Peyer's patch (tissue), 4 donors: ENCODE measurements at places on chromosomes 6 and 20. TPM values are rescaled to one million over a fixed set of nuclear protein-coding genes. Genes with fewer than 3 reads are reported as not detected.

GSTA1 gene
- total RNA-seq: 702 TPM

TOP1 gene
- 41.5 TPM for total RNA-seq

SLC35F1 gene
- 0.53 TPM for total RNA-seq

CNPY3 gene
- total RNA-seq: 27.8 TPM

NKX2-4 gene
- total RNA-seq: not detected

PLA2G7 gene
- total RNA-seq: 0.80 TPM

HLA-G gene
- total RNA-seq: not detected

FILIP1 gene
- 7.4 TPM for total RNA-seq

DNAAF9 gene
- 6.6 TPM for total RNA-seq

- no peak for DNase-seq
Observed at GRCh38 chr6:15956205-15957106, 172.4 kb upstream of the MYLIP start.

GRCh38 chr6:53111865-53112264 lies 36.8 kb downstream of the GCM1 start:
- DNase-seq: no peak

DNA sequence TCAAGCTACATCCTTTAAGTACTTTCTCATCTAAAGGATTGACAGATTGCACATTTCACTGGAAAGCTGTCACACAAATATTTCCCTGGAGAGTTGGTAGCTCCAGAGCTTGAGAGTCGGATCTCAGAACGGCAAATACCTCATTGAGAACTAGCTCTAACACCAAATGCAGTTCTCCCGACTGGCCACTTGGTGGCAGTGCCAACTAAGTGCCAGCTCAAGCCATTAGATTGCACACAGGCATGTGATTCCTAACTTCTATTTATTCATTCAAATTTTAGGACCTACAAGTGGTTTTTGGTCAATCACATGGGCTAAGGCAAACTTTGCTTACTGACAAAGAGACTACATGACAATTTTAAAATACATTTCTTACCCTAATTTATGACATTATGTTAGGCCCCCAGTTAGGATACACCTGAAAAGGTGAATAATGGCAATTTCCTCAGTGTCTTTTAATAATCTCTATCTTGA lies 7.9 kb upstream of the MCHR2 start:
- DNase-seq: no peak

DNA sequence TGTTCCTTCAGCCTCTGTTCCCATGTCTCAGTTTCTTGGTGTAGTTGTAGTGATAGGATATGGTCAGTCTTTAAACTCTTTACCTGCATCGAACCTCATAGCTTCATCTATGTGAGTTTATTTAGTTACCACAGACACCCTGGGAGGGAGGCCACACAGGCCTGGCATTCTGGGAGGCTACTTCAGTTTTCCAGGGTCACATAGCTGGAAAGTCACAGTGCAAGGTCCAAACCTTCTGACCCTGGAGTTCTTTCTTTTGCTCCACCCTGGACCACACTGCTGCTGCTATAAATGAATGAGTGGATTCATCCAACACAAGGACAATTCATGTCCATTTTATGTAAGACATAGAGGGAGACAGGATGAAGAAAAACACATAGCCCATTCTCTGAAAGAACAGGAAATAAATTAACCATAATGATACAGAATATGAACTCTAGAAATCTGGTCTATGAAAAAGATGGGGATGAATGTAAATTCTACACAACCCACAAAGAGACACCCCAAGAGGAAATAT lies 60.8 kb downstream of the LAMA4 start:
- no peak for DNase-seq

DNA sequence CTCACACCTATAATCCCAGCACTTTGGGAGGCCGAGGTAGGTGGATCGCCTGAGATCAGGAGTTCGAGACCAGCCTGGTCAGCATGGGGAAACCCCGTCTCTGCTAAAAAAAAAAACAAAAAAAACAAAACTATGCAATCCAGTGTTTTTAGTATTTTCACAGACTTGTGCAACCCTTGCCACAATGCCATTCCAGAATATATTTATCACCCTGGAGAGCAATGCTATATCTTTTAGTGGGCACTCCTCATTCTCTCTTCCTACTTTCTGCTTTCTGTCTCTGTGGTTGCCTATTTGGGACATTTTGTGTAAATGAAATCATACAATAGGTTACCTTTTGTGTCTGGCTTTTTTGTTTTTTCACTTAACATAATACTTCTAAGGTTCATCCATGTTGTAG lies 39.1 kb upstream of the MROH8 start:
- no peak for DNase-seq

- no peak for DNase-seq
Observed at GRCh38 chr6:3838992-3839867, 9.9 kb upstream of the FAM50B start.

DNA sequence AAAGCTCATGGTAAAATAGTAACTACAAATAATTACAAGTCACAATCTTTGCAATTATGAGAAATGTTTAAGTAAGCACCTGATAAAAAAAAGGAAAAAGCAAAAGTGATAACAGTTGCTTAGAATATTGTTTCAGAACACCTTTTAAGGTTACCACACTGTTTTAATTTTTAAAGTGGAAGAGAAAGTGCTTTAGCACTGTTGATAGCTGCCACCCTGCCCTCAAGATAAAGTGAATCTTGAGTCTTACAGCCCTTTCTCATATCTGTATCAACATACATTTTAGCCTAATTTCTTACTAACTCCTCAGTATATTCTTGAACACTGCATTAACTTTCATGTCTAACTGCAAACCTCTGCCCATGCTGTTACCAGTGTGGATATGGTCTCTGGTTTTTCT lies 127.3 kb upstream of the THEMIS start:
- no peak for DNase-seq

DNA sequence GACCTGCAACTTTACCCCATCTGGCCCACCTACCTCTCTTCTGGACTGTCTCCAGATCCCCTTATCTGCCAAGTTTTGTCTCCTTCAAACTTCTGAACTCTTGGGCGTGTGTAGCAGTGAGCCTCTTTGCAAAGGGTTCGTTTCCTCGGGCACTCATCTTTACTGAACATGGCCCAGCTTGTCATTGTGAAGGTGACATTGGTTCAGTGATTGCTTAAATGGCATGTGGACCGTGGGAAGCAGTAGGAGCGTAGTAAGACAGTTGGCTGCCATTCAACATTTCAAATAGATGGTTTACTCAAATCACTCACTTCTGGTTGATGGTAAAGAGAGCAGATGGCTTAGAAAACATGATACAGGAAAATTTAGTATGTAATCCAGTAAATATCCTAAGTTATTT lies 34.8 kb upstream of the KIF25 start:
- DNase-seq: no peak

DNA sequence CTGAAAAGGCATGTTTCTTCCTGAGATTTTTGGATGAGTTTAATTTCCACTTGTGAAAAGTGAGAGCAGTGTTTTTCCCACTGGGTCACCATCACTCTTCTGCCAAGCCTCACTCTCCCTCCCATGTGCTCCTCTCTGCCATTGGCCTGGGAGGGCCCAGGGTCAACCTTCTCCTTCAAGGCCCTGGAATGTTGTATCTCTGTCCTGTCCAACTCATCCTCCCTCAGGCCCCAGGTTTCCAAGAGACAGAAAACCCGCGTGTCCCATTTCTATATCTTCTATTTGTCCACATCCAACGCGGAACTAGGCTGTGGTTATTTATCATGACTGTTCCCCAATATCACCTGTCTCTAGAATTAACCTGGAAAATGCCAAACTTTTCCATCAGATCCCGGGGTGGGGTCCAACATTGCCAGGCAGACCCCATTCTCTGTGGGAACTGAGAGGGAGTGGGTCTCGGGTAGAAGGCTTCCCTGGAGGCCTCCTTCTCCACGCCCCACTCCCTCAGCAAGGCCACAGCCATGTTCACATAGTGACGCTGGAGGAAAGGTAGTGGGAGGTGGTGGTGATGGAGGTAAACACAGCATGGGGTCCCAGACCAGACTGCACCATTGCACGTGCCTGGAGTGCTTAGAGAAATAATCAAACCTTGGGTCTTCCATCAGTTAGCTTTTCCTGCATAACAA lies 173.5 kb downstream of the SCP2D1 start:
- DNase-seq: no peak

DNA sequence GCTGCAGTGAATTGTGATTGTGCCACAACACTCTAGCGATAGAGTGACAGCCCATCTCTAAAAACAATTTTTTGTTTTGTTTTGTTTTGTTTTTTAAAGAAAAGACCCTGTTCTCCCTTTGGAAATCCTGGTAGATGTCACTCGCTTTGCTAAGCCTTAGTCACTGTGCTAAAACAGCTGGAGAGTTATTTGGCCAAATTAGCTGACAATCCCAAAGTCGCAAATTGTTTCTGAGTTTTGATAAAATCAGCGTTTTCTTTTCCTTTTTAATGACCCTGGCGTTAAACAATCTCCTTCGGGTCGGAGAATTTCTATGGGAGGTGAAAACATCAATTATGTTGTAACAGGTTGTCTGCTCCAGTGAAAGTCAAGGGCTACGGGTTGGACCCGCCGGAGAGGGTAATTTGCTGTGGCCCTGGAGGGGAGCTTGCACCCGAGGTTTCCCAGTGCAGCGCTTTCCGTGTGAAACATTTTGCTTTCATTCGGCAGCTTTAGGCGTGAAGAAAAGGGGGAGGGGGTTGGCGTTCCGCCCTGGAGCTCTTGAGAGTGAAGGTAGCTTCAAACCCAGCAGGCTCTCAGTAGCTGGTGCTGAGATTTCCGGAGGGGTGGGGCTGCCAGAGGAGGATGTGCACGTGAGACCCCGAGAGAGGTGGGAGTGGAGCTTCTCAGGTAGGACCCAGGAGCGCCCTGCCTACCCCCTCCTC lies 296.6 kb downstream of the PHACTR1 start:
- DNase-seq: no peak

GRCh38 chr6:34424200-34425131 lies 1.4 kb downstream of the RPS10 start:
- DNase-seq: no peak

GRCh38 chr6:19753826-19754225 lies 83.3 kb upstream of the ID4 start:
- no peak for DNase-seq

DNA sequence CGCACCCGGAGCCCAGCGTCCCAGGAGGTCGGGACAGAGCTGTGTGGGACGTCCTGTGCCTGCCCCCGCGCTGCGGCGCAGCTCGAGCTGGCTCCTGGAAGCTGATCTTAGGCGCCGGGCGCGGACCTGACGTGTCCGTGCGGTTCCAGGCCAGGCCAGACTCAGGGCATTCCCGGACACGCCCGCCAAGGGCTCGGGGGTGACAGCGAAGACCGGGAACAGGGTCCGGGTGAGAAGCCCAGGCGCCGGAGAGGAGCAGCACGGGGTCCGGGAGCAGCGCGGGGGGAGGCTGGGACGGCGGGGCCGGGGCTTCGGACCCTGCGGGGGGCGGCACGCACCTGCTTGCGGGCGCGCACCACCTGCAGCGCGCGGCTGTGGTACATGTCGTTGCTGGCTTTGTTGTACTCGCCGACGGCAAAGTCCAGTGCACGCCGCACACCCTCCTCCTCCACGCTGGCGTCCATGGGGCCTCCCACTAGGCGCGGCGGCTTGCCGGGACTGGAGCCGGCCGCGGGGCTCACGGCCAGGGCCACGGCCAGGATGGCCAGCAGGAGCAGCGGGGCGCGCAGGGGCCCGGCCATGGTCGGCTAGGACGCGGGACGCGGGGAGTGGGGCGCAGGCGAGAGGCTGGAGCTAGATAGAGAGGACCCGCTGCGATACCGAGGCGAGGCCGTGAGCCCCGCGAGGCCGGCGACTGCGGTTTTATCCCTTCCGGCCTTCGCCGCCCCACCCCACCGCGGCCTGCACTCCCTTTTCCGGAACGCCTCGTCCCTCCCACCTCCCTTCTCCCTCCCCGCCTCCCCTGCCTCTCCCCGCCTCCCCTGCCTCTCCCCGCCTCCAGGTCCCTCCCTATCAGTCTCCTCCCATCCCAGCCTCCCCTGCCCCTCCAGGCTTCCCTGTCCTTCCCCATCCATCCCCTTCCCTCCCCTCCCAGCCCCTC lies at the start of gene CST3:
Gene CST3 (minus strand): TSS at position 674 of the 940 bp plus-strand sequence. CDS start 93 bp downstream, at position 581.
- peak; percentile 41 for DNase-seq

GRCh38 chr6:151380848-151381205 lies 10.5 kb downstream of the ZBTB2 start:
- no peak for DNase-seq

- no peak for DNase-seq
Observed at GRCh38 chr6:47592131-47592840, 106.1 kb upstream of the ADGRF4 start.

GRCh38 chr6:15551798-15552197 lies 111.0 kb downstream of the DTNBP1 start:
- DNase-seq: peak; percentile 63

DNA sequence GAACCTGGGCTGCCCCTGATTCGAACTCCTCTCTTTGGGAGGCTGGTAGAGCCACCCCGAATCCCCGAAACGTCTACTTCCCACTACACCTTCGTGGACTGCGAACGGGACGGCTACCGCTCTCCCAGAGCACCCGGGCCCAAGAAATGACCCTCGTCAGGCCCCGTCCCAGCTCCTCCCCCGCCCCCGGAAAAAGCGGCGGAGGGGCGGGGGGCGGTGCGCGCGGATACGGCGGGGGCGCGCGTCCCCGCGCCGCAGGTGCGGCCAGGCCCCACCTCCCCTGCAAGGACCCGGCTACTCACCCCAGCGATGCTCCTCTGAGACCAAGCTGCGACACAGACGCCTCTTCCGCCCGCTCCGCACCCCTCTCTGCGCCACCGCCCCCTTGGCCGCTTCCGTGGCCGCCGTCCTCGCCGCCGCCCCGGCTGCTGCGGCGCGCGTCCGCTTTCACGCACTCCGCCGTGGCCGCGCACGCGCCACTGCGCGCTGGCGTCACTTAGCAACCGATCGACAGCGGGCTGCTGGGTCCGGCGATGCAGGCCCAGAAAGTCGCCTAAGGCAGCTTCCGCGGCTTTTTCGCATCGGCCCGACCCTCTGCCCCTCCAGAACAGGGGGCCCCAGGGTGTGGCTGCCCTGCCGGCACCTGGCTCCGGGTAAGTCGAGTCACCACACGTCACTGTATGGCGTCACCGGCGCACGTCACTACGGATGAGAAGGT lies at the start of gene BTBD9:
Gene BTBD9 (minus strand): TSS at position 432 of the 718 bp plus-strand sequence.
- DNase-seq: peak; percentile 80

- DNase-seq: no peak
Observed at GRCh38 chr6:125784365-125784764, 6.4 kb upstream of the NCOA7 start.

- peak; percentile 72 for DNase-seq
Observed at GRCh38 chr20:51440589-51440988, 101.9 kb downstream of the NFATC2 start.

- DNase-seq: no peak
Observed at GRCh38 chr6:75285283-75285639, 669 bp upstream of the TMEM30A start.

DNA sequence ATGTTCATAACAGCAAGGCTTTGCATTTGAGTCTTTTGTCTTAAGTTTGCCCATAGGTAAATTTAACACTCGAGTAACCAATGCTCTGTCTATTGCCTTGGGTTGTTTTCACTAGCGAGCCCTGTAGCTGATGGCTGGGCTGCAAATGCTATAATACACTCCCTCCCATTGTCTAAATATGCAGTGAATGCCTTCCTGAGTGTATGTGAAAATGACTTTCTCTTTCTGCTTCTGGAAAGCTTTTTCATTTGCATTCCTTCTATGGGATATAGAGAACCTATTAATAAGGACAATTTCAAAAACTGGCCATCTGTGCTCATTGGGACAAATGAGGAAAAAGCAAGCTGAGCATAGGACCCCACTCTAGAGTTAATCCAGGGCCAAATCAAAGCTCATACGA lies 156.5 kb upstream of the FBXL4 start:
- no peak for DNase-seq

GRCh38 chr6:43636308-43636659 lies 644 bp downstream of the MAD2L1BP start:
- DNase-seq: no peak
